AG09309 (cell line): ENCODE measurements at places on chromosomes 11 and 22.

DNA sequence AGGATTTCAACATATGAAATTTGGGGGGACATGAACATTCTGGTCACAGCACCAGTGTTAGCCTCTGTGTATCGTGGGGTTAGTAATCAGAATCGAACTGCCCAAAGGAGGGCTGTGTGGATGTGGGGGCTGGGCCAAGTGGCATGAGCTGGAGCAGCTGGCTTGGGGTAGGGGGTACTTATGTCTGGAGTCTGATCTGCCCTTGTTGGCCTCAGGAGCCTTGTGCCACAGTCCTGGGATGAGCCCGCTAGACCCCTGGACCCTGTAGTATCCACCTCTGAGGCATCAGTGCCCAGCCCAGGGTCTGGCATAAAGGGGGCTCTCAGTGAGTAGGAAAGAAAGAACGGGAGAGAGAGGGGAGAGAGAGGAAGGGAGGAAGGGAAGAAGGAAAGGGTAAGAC lies 67.3 kb downstream of the LRRC32 start:
- no peak for DNase-seq

GRCh38 chr11:35725885-35726284 lies 63.3 kb downstream of the TRIM44 start:
- no peak for DNase-seq

DNA sequence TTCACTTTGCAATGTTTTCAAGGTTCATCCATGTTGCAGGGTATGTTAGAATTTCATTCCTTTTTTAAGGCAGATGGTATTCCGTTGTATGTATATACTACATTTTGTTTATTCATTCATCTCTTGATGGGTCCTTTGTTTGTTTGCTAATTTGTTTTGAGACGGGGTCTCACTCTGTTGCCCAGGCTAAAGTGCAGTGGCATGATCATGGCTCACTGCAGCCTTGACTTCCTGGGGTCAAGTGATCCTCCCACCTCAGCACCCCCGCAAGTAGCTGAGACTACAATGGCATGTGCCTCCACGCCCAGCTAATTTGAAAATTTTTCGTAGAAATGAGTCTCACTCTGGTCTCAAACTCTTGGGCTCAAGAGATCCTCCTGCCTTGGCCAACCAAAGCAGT lies 6.2 kb downstream of the UVRAG start:
- no peak for DNase-seq

DNA sequence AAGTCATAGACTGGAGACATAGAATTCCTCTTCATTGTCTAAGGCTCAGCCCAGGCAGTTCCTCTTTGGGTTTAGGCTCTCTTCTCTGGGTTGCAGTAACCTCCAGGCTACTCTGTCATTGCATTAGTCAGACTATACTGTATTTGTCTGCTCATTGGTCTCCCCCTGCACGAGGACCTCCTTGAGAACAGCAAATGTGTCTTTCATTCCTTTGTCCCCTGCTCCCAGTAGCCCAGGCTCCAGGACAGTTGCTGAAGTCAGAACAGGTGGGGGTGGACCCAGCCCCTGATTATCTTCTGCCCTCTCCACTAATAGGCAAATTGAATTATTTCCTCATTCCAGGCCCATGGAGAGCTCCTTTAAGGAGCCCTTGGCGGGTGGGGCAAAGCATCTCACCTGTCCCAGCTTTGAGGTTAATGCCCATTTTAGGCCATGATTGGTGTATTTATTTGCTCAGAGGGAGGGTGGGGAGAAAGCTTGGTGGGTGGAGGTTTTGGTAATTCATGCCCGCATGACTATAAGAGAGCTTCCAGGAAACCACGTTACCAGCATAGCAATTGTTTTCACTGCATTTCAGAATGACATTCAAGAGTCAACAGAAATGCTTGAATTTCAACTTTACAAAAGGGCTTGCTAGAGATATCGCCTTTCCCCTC lies 40.9 kb downstream of the NAV2 start:
- DNase-seq = no peak

DNA sequence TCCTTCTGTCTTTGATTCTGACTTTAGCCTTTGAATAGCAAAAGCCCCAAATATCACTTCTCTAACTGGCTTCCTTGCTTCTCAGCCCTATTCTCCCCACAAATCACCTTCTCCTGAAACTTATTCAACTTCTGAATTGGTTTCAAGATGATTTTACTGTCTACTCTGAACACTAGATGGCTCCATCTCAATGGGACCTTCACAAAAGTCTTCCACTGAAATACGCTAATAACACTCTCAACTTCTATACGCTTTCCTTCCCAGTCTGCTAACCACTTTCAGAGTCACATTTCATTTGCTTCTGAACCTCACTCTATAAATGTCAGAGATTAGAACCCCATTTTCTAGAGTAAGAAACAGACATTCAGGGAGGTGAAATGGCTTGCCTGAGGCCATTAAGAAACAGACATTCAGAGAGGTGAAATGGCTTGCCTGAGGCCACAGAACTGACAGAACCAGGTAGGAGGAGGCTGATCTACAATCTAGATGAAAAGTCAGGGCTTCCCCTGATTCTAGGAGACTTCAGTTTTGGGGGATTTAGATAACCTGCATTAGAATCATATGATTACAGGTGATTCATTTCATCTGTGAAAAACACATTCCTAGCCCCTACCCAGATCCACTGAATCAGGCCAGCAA lies 20.6 kb downstream of the MORC2 start:
- no peak for DNase-seq

- DNase-seq = no peak
Observed at GRCh38 chr22:36924151-36924698, 10.8 kb downstream of the CSF2RB start.

- DNase-seq = peak; percentile 74
Observed at GRCh38 chr22:24516301-24516737, 21.2 kb downstream of the UPB1 start.

DNA sequence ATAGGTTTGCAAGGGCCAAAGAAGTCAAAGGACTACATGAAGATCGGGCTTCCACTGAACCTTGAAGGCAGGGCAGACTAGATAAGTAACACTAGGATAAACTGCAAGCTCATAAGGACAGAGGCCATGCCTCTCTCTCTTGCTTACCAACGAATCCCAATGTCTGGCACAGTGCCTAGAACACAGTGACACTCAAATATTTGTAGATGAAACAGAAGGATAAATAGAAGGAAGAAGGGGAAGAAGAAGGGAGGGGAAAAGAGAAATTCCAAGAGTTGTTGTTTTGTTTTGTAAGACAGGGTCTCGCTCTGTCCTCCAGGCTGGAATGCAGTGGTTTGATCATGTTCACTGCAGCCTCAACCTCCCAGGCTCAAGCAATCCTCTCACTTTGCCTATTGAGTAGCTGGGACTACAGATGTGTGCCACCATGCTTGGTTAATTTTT lies 26.9 kb downstream of the SIK3 start:
- no peak for DNase-seq

GRCh38 chr11:110977661-110978060 lies 265.4 kb upstream of the ARHGAP20 start:
- DNase-seq = no peak

GRCh38 chr22:19244600-19245352 lies 46.7 kb downstream of the CLTCL1 start:
- DNase-seq = no peak

GRCh38 chr11:96132437-96132836 lies 208.5 kb upstream of the MTMR2 start:
- no peak for DNase-seq

DNA sequence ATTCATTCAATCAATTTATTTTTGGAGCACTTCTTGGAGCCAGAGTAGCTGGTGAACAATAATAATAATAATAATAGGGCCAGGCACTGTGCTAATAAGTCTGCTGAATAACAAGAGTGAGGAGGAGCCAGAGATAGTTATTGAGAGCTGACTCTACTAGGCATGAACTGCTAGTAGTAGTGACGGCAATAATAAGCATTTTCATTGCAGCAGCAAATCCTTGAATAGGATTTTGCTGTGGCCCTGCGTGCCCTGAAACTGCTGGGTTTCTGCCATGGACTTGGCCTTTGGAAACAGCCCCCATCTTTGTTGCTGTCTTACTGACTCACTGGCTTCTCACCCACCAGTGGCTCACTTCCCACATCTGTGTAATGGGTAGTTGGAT lies 545.9 kb downstream of the MIAT start:
- DNase-seq = no peak

- DNase-seq = no peak
Observed at GRCh38 chr11:34916843-34917770, 689 bp downstream of the PDHX start.

GRCh38 chr11:287821-288477 lies 977 bp upstream of the PGGHG start:
- DNase-seq = no peak

DNA sequence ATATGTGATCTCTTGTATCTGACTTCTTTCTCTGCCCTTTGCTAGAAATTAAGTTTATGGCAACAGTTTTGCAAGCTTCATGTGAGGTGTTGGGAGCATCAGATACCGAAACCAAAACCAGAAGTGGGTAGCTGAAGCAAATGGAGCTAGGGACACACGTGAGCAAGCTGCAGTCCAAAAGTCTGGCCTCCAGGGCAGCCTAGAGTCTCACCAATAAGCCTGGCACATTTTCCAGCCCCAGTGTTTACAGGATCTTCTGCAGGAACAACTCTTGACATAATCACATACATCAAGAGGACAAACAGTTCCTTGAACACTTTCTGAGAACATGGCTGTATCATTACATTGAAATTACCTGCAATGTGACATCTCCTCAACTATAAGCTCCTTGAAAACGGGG lies 114.1 kb downstream of the LARGE1 start:
- DNase-seq = no peak

DNA sequence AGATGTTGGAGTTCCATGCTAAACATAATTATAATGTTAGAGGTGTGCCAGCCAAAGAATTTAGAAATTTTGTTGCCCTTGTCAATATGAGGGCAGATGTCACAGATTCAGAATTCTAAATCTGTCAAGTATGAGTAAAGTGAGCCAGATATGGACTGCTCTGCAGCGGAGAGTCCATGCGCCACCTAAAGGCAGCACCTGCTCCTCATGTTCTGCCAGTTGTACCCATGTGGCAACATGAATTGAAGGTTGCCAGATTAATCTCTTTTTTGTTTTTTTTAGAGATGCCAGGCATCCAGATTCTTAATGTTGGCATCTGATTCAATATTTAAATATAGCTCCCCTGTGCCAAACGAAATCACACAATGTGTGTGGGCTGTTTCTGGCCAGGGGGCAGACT lies 678.6 kb upstream of the ANO5 start:
- DNase-seq = no peak

DNA sequence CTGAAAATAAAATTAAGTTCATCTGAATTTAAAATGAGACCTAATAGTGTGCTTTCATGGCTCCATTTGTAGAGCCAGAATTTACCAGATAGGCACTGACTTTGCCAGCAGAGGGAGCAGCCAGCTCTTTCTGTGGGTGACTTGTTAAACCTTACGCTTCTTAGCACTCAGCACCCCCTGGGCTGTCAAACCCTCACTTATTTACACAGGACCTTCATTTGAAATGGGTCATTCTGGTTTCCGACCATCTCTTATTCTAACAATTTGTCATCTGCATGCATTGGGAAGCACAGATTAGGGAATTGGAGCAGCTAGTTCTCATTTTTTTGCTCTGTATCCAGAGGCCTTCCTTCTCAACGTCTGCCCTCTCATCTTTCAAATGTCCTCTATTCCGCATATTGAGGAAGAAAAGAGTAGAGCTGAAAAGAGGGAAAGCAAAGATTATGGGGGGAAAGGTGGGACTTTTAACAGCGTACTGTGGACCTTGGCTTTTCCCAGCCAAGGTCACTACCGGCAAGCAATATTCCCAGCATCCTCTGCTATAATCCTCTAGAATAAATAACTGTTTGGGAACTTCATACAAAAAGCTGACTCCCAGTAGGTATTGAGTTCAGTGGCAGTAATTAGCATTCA lies 3.1 kb downstream of the ASRGL1 start:
- DNase-seq = peak; percentile 5

- no peak for DNase-seq
Observed at GRCh38 chr11:94224078-94224477, 80.3 kb upstream of the IZUMO1R start.

DNA sequence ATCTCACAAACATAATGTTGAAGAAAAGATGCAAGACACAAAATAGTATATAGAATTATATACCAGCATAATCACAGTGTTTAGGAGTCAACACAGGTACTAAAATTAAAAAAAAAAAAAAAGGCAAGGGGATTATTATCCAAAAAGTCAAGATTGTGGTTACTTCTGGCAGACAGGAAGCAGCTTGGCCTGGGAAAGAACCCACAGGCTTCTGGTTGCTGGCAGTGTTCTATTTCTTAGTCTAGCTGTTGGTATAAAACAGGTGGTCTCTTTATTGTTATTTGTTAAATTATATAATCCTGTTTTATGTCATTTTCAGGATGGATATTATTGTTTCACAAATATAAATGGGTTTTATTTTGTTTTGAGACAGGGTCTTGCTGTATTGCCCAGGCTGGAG lies 54.0 kb downstream of the C11orf58 start:
- no peak for DNase-seq

- no peak for DNase-seq
Observed at GRCh38 chr22:31394326-31394725, 5.1 kb upstream of the DRG1 start.

DNA sequence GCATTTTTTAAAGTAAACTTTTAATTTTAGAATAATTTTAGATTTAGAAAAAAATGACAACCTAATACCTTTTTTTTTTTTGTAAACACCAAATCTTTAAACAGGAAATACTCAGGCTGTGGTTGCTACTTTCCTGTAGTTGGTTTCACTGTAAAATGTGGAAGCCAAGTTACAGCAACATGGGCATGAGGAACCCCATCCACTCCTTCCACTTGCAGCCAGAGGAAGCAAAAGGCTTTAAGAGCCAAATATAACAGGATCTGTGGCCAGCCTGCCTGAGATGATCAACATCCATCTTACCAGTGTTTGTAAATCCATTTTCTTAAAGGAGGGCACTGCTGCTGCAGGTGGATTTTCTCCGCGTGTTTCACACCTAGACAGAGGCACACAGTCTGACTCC lies 66.2 kb downstream of the TNRC6B start:
- DNase-seq = no peak

DNA sequence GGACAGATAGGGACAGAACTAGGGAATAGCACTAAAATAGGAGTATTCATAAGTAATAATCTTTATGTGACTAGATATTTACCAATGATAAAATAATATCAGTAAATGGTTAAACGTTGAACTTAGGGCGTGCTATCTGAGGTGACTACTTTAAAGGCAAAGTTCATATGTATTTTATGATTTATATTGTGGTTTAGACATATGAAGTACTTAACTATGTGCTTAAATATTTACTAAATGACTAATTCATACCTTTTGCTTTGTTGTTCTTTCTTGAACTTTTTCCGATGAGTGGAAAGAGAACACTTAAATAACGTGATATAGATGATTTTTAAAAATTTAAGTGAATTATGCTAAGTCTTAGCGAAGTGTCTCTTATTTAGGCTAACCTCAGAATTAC lies 14.7 kb downstream of the LUZP2 start:
- no peak for DNase-seq
